ENCODE measurements at places on chromosomes 5 and 9.

DNA sequence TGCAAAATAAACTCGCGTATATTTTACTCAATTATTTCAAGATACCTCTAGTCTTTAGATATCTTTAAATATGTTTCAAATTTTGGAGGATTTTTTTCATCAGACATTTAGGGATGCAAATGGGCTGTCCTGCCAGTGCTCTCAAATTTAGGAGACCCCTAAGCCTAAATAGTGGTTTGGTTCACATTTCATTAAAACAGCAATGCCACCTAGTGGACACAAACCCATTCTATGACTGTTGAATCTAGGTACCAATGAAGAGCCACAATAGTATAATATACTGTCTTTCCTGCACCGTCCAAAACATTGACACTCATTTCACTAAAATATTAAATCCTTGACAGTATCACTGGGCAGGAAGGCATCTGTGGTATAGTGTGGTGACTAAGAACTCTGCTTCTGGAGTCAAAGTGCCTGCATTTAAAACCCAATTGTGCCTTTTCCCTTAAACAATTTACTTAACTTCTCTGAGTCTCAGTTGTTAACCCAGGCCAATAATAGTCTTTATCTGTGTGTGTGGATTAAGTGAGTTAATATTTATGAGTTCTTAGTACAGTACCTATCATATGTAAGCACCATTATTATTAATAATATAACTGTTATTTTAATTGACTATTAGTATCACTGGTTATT lies 148.0 kb downstream of the RORB start:
- DNase-seq: no peak

GRCh38 chr5:133977858-133978257 lies 9.4 kb upstream of the C5orf15 start:
- DNase-seq: no peak

- no peak for DNase-seq
Observed at GRCh38 chr5:135221187-135221473, 177.9 kb downstream of the MACROH2A1 start.

DNA sequence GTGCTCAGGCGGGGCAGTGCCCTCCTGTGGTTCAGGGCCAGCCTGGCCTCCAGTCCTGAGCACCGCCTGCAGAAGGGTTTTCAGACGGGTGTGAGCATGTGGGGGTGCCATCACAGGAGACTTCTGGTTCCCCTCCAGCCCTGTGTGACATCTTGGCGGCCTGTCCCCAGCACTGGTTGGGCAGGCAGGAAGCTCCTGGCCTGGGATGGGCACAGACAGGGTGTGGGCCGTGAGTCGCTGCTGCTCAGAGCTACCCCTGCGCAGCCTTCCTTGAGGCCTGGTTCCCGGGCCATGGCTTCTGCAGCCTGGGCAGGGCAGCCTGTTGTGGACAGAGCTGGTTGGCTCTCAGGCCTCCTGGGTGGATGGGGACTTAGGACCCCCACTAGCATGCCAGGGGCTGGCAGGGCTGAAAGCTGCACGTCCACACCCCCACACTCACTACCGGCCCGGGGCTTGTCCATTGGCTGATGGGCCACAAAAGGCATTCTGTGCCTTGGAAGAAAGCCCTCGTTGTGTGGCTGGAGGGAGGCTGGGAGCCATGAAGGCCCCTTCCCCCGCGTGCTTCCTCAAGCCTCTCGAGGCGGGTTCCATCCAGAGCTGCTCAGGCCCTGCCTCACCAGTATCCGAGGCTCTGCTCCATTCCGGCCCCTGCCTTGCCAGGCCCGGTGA lies 58.7 kb downstream of the RXRA start:
- no peak for DNase-seq

GRCh38 chr9:94096819-94097577 lies 12.7 kb downstream of the PTPDC1 start:
- no peak for DNase-seq

GRCh38 chr5:93911609-93912008 lies 170.2 kb upstream of the POU5F2 start:
- no peak for DNase-seq

Data from stimulated activated CD8-positive, alpha-beta memory T cell treated with anti-CD3 and anti-CD28 coated beads, Interleukin-15, amount 100 ng/mL, for 1 hour (primary cell).